ENCODE measurements at places on chromosomes 11 and 22.
A peak's percentile ranks its signal among the peaks of the same experiment; 100 is the strongest.

- DNase-seq: no peak
Measured at GRCh38 chr11:12803086-12803826, 129.0 kb downstream of the TEAD1 start.

DNA sequence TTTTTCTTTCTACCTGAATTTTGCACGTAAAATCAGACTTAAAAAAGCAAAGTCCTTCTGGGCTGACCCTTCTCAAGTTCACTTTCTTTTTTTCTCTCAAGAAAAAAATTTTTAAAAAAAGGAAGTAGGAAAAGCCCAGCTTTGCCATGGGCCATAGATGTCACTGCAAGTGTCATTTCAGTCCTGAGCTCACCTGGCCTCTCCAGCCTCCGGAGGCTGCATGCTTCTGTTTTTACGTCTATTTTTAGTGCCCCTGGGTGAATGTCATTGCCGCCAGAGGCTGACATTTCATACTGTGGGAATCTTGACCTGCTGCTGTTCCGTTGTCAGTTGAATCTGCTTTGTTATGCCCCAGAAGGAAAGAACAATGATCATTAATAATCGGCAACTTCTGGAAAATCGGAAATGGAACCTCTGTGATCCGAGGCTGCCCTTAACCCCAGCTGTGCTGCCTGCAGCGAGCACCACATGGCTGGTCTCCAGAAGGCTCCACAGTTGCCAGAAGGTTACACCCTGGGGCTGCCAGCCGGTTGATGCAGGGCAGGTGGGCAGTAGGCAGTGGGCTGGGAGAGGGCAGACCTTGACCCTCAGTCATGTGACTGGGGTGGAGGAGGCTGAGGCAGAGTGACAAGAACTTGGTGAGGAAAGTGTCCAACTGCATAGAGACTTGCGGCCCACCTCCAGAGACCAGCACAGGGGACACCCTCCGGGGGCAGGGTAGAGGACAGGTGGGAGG is 16.7 kb upstream of the MYEOV start:
- DNase-seq: no peak

GRCh38 chr11:10322830-10323792 is 18.2 kb downstream of the ADM start:
- peak; percentile 15 for DNase-seq

DNA sequence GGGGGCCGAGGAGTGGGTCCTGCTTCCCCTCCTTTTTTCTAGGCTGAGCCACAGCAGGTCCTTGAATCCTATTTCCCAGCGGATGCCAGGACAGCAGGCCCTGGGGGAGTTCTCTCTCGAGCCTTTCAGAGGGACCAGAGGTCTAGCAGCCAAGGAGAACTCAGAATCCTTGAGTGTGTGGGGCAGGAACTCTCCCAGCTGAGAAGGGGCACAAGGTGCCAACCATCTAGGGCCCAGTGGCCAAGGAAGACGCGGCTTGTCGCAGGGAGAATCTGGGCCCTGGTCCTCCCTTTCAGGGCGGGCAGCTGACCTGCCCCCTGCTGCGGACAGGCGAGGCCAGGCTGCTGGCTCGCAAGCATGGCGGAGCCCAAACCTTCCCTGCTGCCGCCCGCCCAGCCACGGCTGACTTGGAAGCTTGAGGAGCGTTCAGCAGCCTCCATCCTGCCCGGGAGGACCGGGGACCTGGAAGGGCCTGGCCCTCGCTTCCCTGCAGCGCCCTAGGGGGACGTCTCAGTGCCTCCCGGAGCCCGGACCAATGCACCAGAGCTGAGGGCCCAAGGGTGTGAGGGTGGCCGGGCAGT is 972 bp upstream of the TSSC4 start:
- DNase-seq: peak; percentile 18

- DNase-seq: no peak
Measured at GRCh38 chr11:75782540-75783263, 14.1 kb downstream of the DGAT2 start.

- no peak for DNase-seq
Measured at GRCh38 chr11:86790195-86790725, 10.1 kb upstream of the PRSS23 start.

DNA sequence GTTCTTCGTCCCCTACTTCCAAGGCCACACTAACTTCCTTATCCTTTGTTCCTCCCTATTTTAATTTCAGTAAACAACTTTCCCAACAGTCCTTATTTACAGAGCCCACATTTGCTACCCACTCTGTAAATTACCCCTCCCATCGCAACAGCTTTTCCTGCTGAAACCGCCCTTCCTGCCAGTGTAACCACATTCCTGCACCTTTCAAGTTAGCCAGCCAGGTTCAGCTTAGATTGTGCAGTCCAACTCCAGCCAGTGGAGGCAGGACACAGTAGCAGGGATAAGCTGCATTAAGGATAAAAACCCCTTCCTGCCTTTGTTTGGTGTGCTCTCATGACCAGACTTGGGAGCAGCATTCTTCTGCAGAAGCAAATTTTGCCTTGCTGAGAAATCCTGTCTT is 768.3 kb upstream of the ARHGAP42 start:
- DNase-seq: no peak

DNA sequence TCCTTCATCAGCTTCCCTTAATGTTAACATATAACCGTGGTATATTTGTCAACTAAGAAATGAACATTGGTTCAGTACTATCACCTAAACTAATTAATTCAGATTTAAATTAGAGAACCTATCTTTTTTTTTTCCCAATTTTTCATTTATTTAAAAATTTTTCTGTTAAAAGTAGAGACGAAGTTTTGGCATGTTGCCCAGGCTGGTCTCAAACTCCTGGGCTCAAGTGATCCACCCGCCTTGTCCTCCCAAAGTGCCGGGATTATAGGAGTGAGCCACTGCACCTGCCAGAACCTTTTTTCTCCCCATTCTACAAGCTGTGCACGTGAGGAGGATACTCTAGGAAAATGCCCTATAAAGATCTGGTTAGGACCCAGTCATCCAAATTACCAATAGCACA is 3.6 kb downstream of the EI24 start:
- DNase-seq: no peak

DNA sequence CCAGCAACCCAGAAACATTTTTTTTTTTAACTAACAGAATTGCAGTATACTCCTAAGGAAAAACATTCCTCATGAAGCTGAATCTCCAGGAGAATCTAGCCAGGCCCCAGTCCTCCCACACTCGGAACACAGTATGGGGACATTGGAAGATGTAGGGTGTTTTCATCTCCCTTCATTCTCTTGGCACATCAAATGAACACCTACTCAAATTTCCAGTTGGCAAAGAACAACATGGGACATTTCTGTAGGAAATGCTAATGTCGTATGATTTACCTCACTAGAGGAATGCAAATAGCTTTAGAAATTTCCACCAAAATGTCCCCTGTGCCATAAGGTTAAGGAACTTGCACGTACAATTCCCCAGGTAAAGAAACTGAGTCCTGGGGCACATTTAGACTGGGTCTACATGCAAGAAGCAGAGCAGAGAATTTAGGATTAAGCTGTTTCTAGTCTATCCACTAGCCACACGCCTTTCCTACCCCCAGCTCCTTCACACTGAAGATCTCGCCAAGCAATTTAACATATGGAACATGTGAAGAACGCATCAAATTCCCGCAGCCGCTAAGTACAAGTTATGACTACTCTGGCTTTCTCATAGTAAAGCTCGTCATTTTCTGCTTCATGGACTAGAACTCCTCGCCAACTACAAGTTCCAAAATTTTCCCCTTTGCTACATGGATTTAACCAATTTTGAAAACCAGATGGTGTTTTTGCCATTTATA is 2.9 kb upstream of the CADM1 start:
- DNase-seq: no peak

DNA sequence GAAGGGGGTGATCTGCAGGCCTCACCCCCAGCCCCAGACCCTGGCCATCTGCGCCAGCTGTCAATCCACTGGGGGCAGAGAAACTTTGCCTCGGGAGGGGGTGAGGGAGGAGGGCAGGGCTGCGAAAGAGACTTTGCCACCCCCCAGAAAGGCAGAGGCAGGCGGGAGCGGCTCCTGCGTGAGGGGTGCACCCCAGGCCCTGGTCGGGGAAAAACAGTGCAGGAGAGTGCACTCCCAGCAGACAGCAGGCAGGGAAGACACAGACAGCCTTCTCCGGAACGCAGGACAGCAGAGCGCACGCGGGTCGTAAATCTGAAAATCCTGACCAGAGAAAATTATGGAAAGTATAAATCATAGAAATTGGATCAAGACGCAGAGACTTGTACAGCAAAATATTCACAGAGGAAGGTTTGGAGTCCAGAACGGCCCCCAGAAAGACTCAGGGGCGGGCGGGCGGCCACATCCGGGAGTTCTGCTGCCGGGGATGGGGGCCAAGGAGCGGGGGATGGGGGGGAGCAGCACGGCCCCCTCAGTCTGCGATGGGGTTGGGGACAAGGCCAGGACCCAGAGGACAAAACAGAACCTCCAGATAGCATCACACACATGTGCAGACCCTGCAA is 8.0 kb upstream of the MRPL23 start:
- DNase-seq: no peak

- no peak for DNase-seq
Measured at GRCh38 chr22:27207907-27208306, 550.5 kb downstream of the MIAT start.

GRCh38 chr11:1012740-1013630 is 23.5 kb downstream of the MUC6 start:
- DNase-seq: no peak

- DNase-seq: no peak
Measured at GRCh38 chr11:71342951-71343827, 90.8 kb upstream of the SHANK2 start.

- DNase-seq: no peak
Measured at GRCh38 chr11:1893581-1894359, 2.1 kb upstream of the PRR33 start.
